ENCODE measurements at places on chromosomes 13 and 19.

DNA sequence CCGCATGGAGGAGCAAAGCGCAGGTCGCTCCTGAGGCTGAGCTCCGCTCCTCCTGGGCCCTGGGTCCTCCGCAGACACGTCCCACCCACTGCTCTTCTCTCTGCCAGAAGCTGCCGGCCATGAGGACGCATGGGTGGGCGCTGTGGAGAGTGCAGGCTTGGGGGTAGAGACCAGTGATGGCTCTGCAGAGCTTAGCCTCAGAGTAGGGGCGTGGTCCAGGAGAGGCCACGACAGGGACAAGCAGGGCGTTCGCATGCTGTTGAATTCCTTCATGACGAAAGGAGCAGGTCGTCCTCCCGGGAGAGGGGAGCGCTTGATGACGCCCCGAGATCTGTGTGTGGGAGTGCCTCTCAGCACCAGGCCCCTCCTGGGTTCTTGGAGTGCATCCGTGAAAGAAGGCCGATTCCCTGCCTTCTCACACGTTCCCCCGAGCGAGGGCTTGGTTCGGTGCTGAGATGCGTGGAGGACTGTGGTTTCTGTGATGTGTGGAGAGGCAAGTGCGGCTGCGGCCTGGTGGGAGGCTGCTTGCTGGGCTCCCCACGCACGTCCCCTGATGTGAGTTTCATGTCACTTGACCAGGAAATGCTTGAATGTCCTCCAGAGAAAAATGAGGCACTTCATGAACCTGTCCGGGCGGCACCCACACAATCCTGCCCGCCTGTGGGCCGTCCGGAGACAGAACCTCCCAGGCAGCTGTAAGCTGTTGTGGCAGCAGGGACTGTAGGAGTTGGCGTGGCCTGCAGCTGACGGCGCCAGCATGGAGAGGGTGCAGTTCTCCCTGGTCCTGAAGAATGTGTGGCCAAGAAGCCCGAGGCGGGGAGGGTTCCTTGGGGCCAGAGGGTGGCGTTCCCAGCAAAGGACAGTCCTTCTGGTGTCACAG lies 4.5 kb downstream of the SF3A2 start:
- DNase-seq: no peak

- no peak for DNase-seq
These were observed 11.8 kb downstream of the AP3D1 start for GRCh38 chr19:2139385-2140137.

DNA sequence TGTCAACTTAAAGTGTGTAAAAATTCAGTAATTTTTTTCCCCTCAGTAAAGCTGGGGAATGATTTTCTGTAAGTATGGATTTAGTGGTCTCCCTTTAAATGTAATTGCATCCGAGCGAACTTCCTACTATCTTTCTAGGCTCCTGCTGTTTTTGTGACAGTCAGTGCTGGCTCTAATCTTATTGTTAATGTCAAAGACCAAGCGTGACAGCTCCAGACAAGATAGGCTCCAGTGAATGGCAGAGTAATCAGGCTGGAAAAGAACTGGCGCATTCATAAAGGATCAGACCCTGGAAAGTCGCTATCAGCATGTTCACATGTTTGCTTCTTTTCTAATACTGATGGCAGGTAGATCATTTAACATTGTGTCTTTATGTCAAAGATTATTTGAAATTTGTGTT lies 908.0 kb upstream of the ATXN8OS start:
- no peak for DNase-seq

- peak; percentile 90 for DNase-seq
These were observed 61.4 kb upstream of the NFIC start for GRCh38 chr19:3304871-3305423.

DNA sequence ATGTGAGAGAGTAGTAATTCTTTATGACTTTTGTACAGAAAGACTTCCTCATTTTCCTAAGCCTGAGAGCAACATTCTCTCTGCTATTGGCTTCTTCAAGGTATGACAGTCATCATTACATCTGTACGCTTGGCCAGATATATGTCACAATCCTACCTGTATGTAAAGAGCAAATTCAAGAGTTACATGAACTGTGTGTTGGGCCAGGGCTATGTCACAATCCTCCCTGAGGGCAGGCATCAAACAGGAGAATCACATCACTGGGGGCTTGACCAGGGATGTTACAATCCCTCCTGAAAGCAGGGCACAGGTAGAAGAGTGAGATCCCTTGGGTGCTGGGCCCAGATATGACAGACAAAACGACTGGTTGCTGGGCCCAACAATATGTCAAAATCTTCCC lies 9.8 kb upstream of the ZNF724 start:
- no peak for DNase-seq

DNA sequence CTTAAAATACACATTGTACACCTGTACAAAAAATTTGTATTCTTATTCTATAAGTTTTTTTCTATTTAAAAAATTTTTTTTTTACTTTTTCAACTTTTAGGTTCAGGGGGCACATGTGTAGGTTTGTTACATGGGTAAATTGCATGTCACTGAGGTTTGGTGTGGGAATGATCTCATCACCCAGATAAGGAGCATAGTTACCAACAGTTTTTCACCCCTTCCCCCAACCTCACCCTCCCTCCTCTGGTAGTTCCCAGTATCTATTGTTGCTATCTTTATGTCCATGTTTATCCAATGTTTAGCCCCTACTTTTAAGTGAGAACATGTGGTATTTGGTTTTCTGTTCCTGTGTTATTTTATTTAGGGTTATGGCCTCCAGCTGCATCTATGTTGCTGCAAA lies 89.9 kb downstream of the CDK8 start:
- no peak for DNase-seq

- no peak for DNase-seq
These were observed at the start of gene LGALS14 for GRCh38 chr19:39704181-39705044. LGALS14 (plus strand) TSS chr19:39704481; CDS start chr19:39704529, 48 bp downstream.
